Subcutaneous adipose tissue (tissue), 4 donors: ENCODE measurements at places on chromosomes 16 and 17. TPM values are rescaled to one million over a fixed set of nuclear protein-coding genes. Genes with fewer than 3 reads are reported as not detected.

Gene SKAP1
- total RNA-seq = 3.9 TPM

Gene RNF222
- total RNA-seq = not detected

Gene GINS2
- 0.68 TPM for total RNA-seq

Gene TBC1D3K
- total RNA-seq = not detected

Gene COX10
- total RNA-seq = 13.9 TPM

Gene MT1G
- total RNA-seq = 315 TPM

Gene HOXB6
- total RNA-seq = 10.7 TPM

Gene ST6GALNAC2
- 8.7 TPM for total RNA-seq

Gene NAA60
- 19.6 TPM for total RNA-seq

Gene GOSR2
- total RNA-seq = 43.7 TPM

Gene KRT15
- not detected for total RNA-seq
